Activated T-cell treated with anti-CD3 and anti-CD28 coated beads, Interleukin-2, amount 50 U/mL, for 72 hours (primary cell): ENCODE measurements at places on chromosomes 6 and 20. TPM values are rescaled to one million over a fixed set of nuclear protein-coding genes. Genes with fewer than 3 reads are reported as not detected.

DNA sequence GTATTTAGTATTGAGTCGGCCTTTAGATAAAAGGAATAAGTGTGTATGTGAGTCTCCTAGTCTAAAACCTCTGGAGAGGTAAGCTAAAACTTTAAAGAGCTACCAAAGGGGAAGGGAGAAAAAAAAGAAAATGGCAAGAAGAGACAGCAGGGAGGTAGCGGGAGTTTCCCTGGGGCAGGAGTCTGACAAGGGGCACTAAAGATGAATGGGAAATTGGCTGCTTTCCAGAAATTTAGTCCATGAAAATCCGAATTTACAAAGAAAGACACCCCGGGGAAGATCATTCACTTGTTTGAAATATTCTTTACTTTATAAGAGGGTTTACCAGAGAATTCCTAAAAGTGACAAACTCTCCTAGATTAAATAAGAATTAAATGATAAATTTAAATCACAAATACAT, 19.3 kb downstream of the RMND1 start:
- peak overlapping the region; percentile 45 for H3K27ac ChIP-seq
- H3K4me1 ChIP-seq: peaks cover 1% of the 10 kb centered on the region
- no peak for DNase-seq
- H3K36me3 ChIP-seq: peaks cover 18% of the 10 kb centered on the region
- no peak overlapping the region for H3K4me3 ChIP-seq

DNA sequence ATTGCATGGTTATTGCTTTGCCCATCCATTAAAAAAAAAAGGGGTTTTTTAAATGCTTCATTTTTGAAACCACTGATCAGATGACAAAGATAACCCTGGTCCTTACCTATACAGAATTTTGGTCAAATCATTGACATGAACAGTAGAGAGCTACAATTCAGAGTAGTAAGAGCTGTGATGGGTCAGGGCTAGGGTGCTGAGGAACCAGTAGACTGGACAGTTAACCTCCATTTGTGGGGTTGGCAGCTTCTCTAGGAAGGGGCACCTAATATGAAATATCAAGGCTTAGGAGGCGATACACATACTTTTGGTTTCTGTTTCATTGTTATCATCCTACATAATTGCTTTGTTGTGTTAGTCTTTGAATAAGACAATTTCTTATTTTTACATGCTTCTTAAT, 55.1 kb downstream of the ORC3 start:
- H3K4me1 ChIP-seq: peaks cover 14% of the 10 kb centered on the region
- no peaks in the 10 kb centered on the region for H3K36me3 ChIP-seq
- H3K4me3 ChIP-seq: peak overlapping the region; percentile 64

DNA sequence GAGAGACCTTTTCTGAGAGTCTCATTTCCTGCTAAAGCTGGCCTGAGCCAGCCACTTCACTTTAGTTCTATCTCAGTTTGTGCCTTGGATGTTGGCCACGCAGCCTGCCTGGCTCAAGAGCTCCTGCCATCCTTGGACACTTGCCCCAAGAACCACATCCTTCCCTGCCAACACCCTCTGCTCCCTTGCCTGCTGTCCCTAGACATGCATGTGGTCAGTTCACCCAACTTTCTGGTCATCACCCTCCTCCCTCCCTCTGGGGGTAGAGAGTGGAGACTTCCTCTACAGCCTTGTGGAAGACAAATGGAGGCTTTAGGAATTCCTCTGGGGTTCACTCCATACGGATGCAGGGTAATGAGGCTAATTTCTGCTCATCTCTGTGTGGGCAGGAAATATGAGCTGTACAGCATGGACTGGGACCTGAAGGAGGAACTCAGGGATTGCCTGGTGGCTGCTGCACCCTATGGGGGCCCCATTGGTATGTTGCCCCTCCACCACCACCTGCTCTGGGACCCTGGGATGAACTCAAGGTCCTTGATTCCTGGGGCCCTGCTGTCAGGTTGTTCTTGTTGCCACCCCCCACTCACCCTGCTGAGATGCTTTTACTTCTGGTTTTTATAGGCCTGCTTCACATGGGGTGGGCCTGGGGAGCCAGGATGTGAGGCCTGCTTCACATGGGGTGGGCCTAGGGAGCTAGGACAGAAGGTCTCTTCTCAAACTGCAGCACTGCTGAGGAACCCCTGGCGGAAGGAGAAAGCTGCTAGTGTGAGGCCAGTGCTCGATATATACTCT, 13.8 kb upstream of the PTPRA start:
- peaks cover 1% of the 10 kb centered on the region for H3K4me1 ChIP-seq
- DNase-seq: no peak
- H3K36me3 ChIP-seq: peaks cover 2% of the 10 kb centered on the region

GRCh38 chr6:169427856-169428255, 174.2 kb upstream of the THBS2 start:
- DNase-seq: no peak
- no peak overlapping the region for H3K4me3 ChIP-seq
- H3K36me3 ChIP-seq: peaks cover 16% of the 10 kb centered on the region
- H3K27ac ChIP-seq: no peak overlapping the region

The PIGT gene
- total RNA-seq: 60.4 TPM
